Naive thymus-derived CD8-positive, alpha-beta T cell (primary cell): ENCODE measurements at places on chromosomes 1 and 21.

DNA sequence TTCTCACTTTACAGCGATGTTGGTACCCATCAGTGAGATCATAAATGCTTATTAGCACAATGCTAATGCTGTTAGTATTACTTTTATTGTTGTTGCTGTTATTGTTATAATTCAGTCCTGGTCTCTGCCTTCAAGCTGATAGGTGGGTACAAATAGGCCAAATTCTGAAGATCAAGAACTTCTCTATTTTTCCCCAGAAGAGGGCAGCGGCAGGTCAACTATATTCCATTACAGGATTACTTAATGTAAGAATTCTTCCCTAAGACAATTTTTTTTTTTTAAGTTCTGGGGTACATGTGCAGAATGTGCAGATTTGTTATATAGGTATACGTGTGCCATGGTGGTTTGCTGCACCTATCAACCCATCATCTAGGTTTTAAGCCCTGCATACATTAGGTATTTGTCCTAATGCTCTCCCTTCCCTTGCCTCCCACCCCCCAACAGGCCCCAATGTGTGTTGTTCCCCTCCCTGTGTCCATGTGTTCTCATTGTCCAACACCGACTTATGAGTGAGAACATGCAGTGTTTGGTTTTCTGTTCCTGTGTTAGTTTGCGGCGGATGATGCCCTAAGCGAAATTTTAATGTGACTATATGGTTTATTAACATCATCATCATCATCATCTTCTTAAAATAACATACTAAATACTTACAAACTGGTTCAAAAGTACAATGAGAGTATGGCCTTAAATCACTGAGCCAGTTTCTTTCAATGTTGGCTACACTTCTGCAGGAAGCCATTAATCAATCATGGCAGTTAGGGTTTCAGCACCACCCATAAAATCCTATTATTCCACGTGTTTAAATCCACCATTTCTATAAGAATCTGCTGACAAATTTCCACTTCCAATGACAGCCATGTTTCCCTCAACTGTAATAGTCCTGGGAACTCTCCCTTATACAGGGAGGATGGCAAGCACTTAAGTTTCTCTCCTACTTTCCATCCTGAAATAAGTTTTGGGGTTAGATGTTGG lies 19.2 kb downstream of the SLC19A2 start:
- DNase-seq = peak; percentile 12

- no peak for DNase-seq
Observed at GRCh38 chr1:153386500-153386901, 4.4 kb downstream of the S100A8 start.

GRCh38 chr1:42747125-42747524 lies 7.1 kb upstream of the CLDN19 start:
- DNase-seq = peak; percentile 21

GRCh38 chr1:15452866-15453571 lies 3.5 kb upstream of the CELA2A start:
- DNase-seq = no peak

GRCh38 chr21:33643658-33644311 lies 1.5 kb downstream of the ITSN1 start:
- DNase-seq = no peak

DNA sequence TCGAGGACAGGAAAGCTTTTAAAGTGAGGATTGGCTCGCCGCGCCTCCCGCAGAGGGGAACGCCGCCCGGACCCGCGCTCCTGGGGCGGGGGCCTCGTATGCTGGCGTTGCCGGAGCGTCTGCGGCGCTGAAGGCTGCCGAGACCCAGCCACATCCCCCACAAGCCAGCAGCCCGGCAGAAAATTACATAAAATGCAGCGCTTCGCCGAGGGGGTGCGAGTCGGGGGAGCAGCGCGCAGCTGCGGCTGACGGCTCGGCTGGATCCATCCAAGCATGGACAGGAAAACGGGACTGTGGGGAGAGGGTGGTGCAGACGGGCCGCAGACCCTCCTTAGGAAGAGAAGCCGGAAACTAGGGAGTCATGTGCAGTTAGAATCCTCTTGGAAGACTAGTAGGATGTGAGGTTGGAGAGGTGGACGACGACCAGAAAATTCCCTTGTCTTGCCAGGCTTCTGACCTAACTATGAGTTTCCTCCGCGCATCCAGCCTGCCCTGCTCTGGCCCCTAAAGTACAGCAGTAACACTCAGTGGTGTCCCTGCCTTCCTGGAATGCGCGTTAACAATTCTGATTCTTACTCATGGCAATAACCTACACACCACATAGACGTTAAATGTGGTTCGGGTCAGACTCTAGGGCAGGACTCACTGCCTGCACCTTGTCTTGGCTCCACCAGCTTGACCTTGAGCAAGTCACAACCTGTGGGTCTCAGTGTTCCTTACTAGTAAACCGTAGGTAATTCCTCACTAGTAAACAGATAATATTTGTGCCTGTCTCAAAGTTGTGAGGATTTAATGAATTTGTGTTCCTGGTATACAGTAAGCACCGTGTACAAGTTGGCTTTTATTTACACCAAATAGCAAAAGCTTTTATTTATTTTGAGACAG lies 953 bp upstream of the BRWD1 start:
- peak; percentile 43 for DNase-seq

GRCh38 chr1:78721136-78721535 lies 71.5 kb downstream of the IFI44 start:
- DNase-seq = no peak

DNA sequence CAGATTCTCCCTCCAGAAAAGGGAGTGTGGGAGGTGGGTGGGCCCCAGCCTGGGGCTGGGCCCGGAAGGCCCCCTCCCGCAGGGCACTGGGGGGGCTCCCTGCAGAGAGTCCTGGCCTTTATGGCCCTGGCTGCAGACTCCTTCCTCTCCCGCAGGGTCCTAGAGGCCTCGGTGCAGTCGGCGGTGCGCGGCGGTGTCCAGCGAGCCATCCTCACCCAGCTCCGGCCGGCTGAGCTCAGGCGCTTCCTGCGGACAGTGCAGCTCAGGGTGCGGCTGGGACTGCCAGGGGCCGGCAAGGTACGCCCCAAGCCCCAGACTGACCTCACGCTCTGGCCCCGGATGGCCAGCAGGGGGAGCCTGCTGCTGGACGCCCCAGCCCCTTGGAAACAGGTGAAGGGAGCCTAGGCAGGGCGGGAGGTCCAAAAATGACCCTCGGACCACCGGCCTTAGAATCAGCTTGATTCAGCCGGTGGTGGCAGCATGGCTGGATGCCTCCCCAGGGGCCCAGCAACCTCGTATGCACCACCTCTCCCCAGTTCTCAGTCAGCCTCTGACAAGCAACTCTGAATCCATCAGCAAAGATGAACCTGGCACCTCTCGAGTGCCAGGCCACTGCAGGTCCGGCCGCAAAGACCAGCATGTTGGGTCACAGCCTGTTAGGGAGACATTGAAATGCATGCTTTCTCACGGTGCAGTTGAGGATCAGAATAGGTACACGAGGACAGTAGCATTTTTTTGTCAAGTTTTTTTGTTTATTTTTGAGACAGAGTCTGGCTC lies 20.6 kb downstream of the MTHFR start:
- peak; percentile 28 for DNase-seq

GRCh38 chr1:108100148-108100547 lies 100.0 kb downstream of the SLC25A24 start:
- no peak for DNase-seq

DNA sequence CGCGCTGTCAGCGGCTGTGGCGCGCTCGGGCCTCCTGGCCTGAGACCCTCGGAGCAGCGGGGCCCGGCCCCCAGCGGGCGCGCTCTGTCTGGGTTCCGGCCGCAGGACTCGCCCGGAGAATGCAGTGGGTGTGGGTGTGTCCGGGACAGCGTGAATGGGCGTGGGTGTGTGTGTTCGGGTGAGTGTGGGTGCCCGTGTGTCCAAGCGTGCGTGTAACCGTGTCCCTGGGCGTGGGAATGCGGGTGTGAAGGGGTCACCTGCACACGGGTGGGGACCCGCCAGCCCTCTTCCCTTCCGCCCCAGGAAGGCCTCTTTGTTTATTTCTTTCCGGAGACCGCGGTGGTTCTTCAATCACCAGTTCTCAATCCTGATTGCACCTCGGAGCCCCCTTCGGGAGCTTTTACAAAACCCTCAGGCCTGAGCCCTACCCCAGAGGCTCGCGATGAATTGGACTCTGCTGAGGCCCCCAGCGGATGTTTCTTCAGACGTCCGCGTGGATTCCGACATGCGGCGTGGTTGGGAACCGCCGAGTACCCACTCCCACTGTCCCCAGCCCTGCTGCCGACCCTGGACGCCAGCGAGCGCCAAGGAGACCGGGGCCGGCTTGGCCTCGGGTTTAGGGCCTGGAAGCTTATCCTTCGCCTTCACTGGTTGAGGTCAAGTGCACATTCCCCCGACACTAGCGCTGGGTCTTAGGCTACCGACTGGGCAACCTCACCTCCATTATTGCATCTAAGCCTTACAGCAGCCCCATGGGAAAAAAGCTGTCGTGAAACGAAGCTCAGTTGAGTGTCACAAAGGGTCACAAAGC lies 19.3 kb downstream of the SERTAD4 start:
- no peak for DNase-seq

- DNase-seq = no peak
Observed at GRCh38 chr1:229101011-229101871, 169.7 kb upstream of the RAB4A start.

- no peak for DNase-seq
Observed at GRCh38 chr1:31670593-31670964, 25.9 kb upstream of the PEF1 start.

DNA sequence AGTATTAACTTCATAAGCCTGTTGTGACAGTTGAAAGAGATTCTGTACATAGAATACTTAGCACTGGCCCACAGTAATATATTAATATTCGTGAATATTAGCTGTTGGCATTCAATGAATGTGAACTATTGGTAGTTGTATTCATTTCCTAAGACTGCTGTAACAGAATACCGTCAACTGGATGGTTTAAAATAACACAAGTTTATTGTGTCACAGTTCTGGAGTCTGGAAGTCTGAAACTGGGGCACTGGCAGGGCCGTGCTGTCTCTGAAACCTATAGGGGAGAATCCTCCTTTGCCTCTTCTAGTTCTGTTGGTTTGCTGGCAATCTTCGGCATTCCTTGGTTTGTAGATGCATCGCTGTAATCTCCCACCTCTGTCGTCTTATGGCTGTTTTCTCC lies 47.5 kb downstream of the OLFML3 start:
- DNase-seq = no peak

- no peak for DNase-seq
Observed at GRCh38 chr21:46151261-46151988, 4.0 kb downstream of the FTCD start.

- no peak for DNase-seq
Observed at GRCh38 chr1:47950471-47950870, 46.7 kb downstream of the TRABD2B start.

- DNase-seq = no peak
Observed at GRCh38 chr1:14741082-14741481, 142.6 kb downstream of the KAZN start.

- no peak for DNase-seq
Observed at GRCh38 chr1:35437200-35437599, 120.0 kb downstream of the KIAA0319L start.

DNA sequence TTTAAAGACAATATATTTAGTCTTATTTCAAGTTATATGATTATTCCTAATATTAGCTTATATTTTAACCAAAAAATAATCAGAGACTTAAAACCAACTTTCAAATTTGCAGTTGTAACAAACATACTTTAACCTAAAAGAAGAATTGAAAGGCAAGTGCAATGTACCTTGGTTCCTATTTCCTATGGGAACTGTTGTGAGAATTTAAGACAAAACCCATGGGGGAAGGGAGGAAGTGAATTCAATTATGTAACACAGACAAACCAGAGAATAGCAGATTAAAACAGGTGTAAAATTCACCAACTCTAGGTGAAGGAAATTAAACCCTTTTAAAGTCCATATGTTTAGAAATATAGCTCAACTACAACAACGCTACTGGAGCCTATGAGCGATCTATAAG lies 22.6 kb upstream of the CR2 start:
- DNase-seq = no peak

DNA sequence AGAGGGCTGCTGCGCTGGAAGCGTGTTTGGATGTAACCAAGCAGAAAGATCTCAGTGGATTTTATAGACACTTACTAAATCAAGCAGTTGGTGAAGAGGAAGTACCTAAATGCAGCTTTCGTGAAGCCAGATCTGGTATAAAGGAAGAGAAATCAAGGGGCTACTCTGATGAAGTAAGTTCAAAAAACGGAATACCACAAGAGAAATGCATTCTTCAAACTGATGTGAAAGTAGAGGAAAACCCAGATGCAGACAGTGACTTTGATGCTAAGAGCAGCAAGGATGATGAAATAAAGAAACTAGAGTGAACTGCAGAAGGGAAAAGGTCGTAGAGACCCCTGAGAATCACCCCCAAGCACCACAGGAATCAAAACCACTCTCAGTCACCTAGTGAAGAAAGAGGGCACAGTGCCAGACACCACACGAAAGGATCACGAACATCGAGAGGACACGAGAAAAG lies 40.8 kb upstream of the NEXN start:
- peak; percentile 47 for DNase-seq

DNA sequence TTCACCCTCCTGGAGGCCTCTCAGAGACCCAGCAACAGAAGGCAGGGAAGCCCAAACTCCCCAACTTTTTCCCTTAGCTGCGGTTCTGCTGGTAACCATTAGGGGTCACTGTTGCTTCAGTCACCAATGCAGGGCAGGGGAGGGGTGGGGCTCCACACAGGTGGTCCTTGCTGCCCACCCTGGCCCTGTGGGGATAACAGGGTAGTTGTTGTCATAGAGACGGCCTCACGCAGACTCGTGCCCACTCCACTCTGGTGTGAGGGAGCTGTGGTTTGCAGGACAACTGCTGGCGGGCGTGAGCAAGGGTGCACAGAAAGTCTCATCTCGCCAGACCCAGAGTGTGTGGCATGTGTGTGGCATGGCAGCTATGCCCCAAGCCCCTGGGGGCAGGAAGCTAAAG lies 19.9 kb downstream of the INSRR start:
- peak; percentile 77 for DNase-seq

DNA sequence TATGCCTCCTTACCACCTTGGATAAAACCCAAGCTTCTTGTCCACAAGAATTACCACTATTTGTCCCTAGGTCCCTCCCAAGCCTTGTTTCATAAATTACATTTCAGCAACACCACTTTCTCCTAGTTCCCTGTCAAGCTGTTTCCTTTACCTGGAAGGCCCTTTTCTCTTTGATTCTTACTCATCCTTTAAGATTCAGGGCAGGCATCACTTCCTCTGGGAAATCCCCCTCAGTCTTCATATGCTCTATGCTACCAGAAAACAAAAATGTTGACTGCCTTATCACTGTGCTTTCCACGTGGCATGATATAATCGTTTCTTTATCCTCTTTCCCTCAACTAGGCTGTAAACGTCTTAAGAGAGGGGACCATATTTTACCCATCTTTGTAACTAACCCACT lies 102.7 kb downstream of the LYST start:
- DNase-seq = no peak

GRCh38 chr1:29429656-29430055 lies 193.3 kb downstream of the PTPRU start:
- no peak for DNase-seq

DNA sequence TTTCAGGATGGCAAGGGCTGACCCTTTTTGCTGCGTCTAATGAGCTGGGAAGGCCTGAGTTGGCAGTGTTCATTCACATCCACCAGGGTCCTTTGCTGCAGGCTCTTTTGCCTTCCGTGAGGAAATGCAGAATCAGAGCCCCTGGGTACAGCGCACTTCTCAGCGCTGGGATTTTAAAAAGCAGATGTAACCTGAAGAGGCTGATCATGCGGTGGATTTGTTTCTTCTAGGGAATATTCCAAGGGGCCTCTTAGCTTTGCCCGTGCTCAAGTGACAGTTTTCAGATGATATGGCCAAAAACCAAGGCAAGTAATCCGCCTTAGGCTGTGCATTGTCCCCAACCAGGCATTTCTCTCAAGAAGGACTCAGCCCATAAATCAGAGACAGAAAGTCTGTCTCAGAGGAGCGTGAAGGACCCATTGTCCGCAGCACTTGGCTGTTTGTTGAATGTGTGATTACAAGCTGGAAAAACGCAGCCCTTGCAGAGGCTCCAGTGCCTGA lies 237.6 kb downstream of the PTPRC start:
- no peak for DNase-seq
